ENCODE measurements at places on chromosomes 12 and 14.

- no peak for DNase-seq
Measured at GRCh38 chr14:87268997-87269396, 724.0 kb downstream of the GALC start.

GRCh38 chr12:70847871-70848270 lies 72.7 kb downstream of the PTPRR start:
- DNase-seq: no peak

DNA sequence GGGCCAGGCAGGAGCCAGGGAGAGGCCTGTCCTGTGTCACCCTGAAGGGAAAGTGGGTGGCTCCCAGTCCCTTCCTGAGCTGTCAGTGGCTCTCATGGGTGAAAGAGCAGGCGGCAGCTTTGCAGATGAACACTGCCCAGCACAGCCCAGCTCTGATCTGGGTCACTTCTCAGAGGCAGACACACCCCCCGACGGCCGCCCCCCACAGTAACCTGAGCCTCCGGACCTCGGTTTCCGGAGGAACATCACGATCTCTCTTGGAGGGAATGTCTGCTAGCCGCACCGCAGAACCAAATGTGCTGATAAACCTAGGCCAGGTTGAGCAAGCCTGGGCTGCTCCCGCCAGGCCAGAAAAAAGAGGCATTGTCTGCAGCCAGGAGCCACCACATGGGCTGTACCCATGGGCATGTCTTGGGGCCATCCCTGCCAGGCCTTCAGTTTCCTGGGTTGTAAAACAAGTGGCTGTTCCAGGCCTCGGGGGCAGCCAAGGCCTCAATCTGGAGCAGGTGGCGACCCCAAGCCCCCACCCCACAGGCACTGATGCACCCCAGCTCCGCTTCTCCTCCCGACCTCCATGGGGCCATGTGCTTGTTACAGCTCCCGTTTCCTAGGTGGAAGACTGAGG lies 57.6 kb downstream of the NCOR2 start:
- no peak for DNase-seq

DNA sequence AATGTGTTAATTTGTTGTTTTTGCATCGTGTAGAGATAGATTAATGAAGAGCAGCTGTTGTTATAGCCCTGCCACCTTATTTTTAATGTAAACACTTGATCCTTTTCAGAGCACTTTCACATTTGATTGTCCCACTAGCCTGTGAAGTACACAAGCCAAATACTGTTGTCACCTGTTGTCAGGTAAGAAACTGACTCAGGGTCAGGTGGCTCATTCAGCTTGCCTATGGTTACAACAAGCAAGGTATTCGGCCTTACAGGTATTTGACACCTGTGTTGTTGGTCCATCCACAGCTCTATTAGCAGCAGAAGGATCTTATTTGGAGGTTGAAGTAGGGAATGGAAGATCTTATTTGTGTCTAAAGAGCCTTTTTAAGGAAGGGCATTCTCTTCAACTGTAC lies 108.9 kb downstream of the GPR135 start:
- DNase-seq: no peak

- no peak for DNase-seq
Measured at GRCh38 chr14:78946949-78947348, 776.8 kb downstream of the NRXN3 start.

GRCh38 chr14:97319691-97320090 lies 522.5 kb downstream of the VRK1 start:
- DNase-seq: no peak

- no peak for DNase-seq
Measured at GRCh38 chr12:21429994-21430393, 7.5 kb upstream of the PYROXD1 start.

DNA sequence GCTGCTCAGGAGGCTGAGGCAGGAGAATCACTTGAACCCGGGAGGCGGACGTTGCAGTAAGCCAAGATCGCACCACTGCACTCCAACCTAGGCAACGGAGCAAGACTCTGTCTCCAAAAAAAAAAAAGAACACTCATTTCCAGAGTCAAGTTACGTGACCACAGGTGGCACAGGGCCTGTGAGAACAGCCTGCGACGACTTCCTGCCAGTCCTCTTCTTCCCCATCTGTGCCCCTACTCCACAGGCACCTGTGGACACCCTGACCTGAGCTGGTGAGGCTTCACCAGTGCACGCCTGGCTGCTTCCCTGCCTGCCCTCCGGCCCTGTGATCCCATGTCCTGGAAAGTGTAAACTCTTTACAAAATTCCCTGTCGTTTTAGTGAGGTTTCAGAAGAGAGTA lies 77.7 kb downstream of the PPP2R5C start:
- DNase-seq: peak; percentile 57

- no peak for DNase-seq
Measured at GRCh38 chr14:68666236-68666635, 126.6 kb downstream of the ZFP36L1 start.

- no peak for DNase-seq
Measured at GRCh38 chr12:23139026-23139425, 514.1 kb downstream of the ETNK1 start.

DNA sequence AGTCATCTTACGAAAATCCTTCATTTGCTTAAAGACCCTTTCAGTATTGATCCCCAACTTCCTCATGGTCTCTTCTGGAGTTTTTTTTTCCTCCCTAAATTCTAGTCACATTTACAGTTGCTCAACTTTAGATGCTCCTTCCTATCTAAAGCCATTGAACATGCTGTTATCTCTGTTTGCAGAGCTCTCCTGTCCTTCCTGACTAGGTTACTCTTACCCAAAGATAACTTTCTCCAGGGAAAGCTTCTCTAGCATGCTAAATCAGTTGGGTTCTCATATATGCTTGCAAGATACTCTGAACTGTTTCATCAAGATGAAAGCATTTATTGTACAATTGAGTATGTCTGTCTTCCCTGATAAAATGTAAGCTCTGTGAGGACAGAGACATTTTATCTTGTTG lies 1.8 kb upstream of the RAB21 start:
- no peak for DNase-seq

DNA sequence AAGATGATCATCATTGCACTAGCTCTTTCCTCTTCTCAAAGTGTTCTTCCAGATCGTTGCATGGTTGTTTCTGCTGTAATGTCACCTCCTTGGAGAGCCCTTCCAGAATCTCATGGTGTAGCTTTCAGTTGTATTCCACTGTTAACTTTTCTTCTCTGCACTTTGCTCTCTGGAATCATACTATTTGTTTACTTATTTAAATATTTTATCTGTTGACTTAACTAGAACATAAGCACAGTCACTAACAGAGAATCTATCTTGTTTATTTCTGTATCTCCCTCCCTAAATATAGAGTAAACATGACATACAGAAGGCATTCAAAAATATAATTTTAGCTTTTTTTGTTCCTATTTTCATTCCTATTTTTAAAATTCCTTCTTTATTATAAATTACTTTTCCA lies 11.8 kb downstream of the LIN7A start:
- DNase-seq: no peak

- no peak for DNase-seq
Measured at GRCh38 chr12:92183575-92183974, 37.9 kb upstream of the BTG1 start.

DNA sequence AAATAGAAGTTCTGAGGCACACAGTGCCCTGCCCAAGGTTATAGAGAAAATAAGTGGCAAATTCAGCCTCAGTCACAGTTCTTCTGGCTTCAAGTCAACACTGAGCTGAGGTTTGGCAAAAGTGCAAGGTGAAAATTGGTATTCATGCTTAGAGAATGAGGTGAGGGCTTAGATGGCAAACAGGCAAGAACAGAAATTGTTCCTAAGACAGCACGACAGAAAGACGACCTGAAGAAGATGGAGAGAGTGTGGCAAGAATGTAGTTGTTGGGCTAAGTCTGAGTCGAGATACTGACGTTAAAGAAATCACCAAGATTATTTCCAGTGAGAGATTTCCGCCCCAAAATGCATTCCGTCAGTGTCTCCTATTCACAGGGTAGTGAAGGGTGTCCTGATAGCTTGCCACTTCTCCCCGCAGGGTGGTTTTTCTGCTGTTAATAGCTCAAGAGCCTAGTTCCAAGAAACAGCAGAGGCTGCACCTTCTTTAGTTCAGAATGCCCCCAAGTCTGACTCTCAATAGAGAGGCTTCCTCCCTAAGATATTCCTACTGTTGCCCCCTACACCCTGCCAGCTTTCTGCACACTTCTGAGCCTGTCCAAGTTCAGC lies 260.8 kb upstream of the AMIGO2 start:
- DNase-seq: no peak

GRCh38 chr12:120932058-120932457 lies 27.9 kb upstream of the SPPL3 start:
- no peak for DNase-seq

DNA sequence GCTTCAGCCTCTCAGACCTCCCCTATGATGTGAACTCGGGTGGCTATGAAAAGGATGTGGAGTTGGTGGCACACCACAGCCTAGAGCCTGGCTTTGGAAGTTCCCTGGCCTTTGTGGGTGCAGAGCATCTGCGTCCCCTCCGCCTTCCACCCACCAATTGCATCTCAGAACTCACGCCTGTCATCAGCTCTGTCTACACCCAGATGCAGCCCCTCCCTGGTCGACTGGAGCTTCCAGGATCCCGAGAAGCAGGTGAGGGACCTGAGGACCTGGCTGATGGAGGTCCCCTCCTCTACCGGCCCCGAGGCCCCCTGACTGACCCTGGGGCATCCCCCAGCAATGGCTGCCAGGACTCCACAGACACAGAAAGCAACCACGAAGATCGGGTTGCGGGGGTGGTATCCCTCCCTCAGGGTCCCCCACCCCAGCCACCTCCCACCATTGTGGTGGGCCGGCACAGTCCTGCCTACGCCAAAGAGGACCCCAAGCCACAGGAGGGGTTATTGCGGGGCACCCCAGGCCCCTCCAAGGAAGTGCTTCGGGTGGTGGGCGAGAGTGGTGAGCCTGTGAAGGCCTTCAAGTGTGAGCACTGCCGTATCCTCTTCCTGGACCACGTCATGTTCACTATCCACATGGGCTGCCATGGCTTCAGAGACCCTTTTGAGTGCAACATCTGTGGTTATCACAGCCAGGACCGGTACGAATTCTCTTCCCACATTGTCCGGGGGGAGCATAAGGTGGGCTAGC lies 7.0 kb upstream of the RPS26 start:
- DNase-seq: peak; percentile 44

- DNase-seq: no peak
Measured at GRCh38 chr12:25594376-25594775, 41.3 kb upstream of the LMNTD1 start.

DNA sequence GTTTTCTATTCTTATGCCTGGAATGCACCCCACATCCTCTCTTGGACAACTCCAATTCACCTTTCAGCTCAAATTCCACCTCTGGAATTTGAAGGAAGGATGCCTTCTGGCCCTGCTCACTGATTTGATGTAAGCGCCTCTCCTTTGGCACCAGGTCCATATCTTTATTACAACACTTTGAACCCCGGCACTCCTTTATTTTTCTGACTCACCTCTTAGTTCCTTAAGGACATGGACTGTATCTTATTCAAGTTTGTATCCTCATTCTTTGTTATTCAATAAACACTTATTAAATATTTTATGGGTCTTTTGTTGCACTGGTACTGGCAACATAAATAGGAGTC lies 3.1 kb downstream of the GALC start:
- DNase-seq: no peak

DNA sequence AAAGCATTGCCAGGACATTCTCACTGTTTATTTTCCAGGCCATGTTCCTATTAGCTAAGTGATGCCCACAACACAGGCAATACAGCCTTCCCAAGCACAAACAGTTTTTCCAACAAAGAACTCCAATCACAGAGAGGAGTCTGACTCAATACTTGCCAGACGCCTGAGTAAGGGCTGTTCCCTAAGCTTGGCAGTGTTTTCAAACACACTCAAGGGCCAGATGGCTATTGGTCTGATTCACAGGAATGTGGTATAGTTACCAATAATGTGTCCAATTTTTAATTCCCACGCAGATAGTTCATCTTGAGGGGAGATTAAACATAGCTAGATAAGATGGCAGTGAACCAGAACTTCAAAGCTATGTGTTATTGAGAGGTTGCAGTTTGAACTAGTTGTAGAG lies 381.0 kb downstream of the SNAPC1 start:
- DNase-seq: no peak

- DNase-seq: peak; percentile 72
Measured at GRCh38 chr12:2691345-2692071, 103.3 kb upstream of the FKBP4 start.

GRCh38 chr14:92340931-92341330 lies 18.0 kb downstream of the SLC24A4 start:
- DNase-seq: no peak

GRCh38 chr12:110466791-110467190 lies 1.3 kb downstream of the GPN3 start:
- no peak for DNase-seq

DNA sequence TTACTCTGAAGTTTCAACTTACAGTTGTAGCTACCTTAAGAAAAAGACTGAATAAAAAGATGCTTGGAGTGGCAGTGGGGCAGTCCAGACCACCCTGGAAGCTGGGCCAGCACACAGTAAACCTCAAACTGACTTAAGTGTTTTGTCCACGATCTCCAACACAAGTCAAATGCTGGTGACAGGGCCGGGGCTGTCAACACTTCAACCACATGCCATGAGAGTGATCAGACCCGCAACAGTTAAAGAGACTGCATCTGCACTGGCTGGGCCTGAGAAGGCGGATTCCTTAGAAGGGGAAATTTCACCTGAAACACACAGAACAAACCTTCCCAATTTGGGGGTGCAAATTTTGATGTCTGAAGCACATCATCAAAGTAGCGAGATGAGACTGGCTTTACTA lies 223.5 kb upstream of the CAND1 start:
- DNase-seq: no peak

DNA sequence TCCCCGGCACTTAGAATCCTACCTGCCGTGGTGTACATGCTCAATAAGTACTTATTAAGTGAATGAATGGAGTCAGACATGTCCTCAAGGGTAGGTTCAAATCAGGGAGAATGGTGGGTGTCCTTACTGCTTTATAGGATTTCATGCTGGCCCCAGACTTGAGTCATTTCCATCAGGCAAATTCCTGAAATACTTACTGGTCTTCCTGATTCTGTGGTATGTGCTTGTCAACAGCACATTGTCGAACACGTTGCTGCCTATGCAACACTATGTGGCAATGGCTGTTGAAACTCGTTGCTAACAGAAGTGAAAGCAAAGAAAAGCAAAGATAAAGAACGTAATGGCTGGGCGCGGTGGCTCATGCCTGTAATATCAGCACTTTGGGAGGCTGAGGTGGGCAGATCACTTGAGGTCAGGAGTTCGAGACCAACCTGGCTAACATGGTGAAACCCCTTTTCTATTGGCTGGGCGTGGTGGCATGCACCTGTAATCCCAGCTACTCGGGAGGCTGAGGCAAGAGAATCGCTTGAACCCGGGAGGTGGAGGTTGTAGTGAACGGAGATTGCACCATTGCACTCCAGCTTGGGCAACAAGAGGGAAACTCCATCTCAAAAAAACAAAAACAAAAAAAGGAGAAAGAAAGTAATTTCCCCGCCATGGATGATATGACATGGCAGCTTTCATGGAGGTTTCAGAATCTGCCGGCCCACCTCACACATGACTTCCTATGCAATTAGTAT lies 214.9 kb downstream of the ZFP36L1 start:
- peak; percentile 70 for DNase-seq

- peak; percentile 11 for DNase-seq
Measured at GRCh38 chr14:71289536-71289935, 382.3 kb downstream of the PCNX1 start.

All from CD4-positive, alpha-beta T cell treated with Interleukin-4 for 1 hour (primary cell).